A673 (cell line): ENCODE measurements at places on chromosomes 3 and 15. TPM values are rescaled to one million over a fixed set of nuclear protein-coding genes. Genes with fewer than 3 reads are reported as not detected.
A peak's percentile ranks its signal among the peaks of the same experiment; 100 is the strongest.

The TTLL13 gene
- total RNA-seq, result 0.33 TPM in 1 of 2 replicates, not detected in the other

DNA sequence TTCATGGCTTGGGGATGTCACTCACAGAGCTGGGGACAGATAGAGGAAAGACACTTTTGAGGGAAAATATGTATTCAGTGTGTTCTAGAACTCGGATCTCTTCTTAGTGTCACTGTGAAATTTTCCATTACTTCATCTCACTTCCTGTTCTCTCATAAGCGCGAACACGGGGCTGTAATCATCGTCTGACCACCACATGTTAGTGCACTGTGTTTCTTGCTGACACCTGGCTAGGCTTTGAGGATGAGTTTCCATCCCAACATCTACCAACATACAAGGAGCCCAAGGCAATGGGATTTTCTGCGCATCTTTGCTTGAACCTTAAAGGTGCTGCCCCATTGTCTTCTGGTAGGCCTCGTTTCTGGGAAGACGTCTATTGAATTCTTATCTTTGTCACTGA lies 84.0 kb downstream of the LIPC start:
- DNase-seq, result no peak

- DNase-seq, result no peak
Measured at GRCh38 chr15:53247041-53247708, 457.0 kb upstream of the ONECUT1 start.

DNA sequence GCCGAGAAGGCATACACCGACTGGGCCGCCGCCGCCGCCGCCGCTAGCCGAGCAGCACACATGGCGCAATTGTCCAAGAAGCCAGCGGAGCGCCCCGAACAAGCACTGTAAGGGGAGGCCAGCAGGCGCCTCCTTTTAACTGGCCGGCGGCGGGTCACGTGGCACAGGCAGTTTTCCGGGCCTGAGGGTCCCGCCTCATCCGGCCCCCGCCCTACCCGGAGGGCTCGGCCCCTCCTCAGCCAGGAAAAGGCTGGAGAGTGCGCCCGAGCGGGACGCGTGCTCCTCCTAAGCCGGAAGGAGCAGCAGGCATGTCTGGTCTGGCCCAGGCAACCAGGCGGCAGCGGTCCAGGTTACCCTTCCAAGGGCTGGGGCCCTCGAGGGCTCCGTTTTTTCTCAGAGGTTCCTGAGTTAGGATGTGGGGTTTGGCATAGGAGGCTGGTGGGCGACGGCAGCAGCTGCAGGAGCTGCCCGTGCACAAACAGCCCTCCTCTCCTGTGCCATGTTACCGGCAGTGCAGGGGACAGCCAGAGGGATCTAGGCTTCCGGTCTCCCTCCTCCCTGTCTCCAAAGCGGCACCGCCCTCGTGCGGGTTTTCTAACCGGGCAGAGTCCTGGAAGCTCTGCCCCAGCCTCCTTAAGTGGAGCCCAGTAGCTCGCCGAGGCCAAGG lies at the start of gene GPX1:
GPX1 (minus strand) TSS at position 137 of the 667 bp plus-strand sequence; CDS start at position 62, 75 bp downstream.
- DNase-seq, result peak; percentile 94

The DLEC1 gene
- not detected in 2 replicates for total RNA-seq

DNA sequence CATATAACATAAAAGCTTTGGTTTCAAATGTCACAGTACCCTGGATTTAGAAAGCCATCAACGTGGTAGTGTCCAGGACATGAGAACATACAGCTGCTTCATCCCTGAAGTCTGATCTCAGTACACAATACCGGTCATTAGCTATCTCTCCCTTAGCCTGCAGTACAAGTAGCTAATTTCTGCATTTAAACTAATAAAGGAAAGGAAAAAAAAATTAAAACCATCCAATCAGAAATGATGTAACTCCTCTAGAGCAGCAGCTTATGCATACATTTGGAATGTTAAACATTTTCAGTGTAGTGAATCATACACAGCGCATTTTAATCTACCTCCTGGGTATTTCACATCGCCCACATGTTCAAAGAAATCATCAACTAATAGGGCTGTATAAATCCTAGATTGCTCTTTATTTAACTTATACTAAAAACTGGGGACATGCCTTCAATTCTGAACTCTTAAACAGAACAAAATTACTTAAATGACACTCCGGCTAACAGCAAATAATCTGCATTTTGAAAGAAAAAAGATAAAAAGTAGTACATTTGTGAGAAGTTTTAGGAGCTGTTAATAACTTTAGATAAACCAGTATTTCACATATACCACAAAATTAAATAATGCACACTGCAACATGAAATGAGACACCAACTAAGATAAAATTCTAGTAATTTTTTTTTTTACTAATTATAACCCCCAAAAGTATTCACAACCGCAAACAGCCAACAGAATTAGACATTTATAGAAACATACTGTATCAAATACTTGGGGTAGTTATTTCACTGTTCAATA lies 3.7 kb downstream of the IGF2BP2 start:
- DNase-seq, result peak; percentile 81

The NR2E3 gene
- total RNA-seq, result not detected in 2 replicates

DNA sequence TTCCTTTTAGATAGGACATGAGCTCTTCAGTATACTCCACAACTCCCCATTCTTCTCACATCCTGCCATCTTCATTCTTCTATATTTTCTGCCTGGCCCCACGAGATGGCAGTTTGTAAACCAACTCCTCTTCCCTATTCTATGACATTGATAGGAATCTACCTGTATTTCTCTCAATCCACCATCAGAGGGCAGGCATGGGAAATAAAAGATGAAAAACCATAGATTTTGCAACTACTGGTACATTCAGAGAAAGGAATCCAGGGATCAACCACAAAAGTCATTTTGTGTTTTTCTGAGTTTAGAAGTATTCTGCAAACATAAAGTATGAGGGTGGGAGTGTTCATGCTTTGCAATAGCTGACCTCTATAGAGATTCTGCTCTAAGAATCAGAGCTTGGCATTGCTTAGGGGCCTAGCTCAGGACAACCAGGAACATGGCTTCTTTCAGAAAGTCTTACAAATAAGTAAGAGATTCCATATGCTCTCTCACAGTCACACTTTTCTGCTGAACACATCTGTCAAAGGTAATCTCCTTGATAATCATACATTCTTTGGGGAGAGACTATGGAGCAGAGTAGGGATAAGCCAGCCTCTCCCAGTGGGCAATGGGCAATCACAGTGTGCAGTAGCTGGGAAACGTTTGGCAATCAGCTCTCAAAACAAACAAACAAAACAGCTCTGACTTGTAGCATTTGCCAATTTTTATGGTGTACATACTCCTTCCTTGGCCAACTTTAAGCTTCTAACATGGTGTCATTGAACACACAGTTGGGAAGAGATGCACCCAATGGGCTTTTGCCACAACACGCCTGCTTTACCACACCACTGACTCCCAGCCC lies 43.1 kb upstream of the SLC25A36 start:
- DNase-seq, result peak; percentile 76

- peak; percentile 77 for DNase-seq
Measured at GRCh38 chr3:186530415-186530814, 13.8 kb downstream of the CRYGS start.

The IDH3A gene
- 83.8 and 112 TPM in 2 replicates for total RNA-seq

The CPLX3 gene
- 0.17 and 0.28 TPM in 2 replicates for total RNA-seq

- no peak for DNase-seq
Measured at GRCh38 chr3:113555138-113555537, 22.8 kb downstream of the SIDT1 start.

DNA sequence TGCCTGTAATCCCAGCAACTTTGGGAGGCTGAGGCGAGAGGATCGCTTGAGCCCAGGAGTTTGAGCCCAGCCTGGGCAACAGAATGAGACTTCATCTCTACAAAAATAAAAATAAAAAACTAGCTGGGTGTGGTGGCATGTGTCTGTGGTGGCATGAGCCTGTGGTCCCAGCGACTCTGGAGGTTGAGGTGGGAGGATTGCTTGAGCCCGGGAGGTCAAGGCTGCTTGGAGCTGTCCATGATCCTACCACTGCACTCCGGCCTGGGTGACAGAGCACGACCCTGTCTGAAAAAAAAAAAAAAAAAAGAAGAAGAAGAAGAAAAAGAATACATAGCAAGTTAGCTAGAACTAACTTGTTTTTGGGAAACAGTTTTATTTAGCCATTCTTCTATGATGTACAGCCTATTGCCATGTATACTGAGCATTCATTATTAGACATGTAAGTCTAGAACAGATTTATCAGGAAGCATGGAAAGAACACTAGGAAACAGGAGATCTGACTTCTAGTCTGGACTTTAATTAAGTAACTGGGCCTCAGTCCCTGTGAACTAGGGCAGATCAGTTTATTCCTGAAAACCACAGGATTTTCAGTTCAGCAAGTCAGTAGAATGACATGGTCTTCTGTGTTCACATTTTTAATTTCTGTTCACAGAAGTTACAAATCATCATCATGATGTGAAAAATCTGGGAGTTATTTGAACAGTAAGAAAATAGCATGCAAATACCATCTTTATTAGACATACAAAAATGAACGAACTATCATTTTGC lies 65.5 kb downstream of the KAT2B start:
- DNase-seq, result no peak

The SPSB4 gene
- 0.39 and 0.66 TPM in 2 replicates for total RNA-seq

- DNase-seq, result no peak
Measured at GRCh38 chr15:77991029-77991406, 86.5 kb downstream of the TBC1D2B start.

- DNase-seq, result no peak
Measured at GRCh38 chr15:75718328-75718727, 5.7 kb upstream of the CSPG4 start.
